ENCODE measurements at places on chromosomes 1 and 21. TPM values are rescaled to one million over a fixed set of nuclear protein-coding genes. Genes with fewer than 3 reads are reported as not detected.
A peak's percentile ranks its signal among the peaks of the same experiment; 100 is the strongest.

The C1orf115 gene
- total RNA-seq: 6.7 TPM

- peak; percentile 68 for DNase-seq
- no peaks in the 10 kb centered on the region for H3K36me3 ChIP-seq
- peaks cover 11% of the 10 kb centered on the region for H3K4me1 ChIP-seq
Observed at GRCh38 chr1:6743189-6744101, 41.8 kb upstream of the CAMTA1 start.

The GPR25 gene
- total RNA-seq: not detected

The TRAF3IP3 gene
- total RNA-seq: 0.35 TPM

DNA sequence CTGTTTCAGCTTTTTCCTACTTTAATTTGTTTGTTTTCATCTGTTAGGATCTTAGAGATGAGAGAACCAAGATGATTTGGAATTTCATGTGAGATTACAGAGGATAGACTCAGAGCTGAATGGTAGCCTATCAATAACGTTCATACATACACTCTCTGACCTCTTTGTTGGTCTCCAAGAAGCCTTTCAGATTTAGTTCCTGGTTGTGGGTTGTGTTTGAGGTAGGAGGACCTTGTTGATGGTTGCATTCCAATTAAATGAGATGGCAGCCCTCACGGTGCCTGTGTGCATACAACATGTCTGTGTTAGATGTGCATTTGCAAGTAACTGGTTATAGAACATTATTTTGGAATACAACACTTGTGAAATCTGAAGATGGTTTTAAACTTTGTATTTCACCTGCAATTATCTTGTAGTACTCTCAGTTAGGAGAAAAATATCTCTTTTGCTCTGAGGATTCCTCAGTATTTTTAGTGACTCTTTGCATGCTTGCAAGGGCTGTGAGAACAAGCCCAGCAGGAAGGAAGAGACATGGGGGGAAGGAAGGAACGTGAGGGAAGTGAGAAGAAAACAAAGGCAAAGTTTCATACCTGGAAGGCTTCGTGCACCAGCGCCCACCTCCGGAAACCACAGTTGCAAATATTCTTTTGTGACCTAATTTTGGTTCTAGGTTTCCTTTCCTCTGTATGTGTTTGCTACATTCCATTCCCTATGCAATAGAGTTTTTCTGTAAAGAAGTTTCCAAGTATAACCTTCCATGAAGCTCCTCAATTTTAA is 291.8 kb downstream of the DISC1 start:
- H3K36me3 ChIP-seq: no peaks in the 10 kb centered on the region
- H3K27me3 ChIP-seq: no peaks in the 10 kb centered on the region
- DNase-seq: no peak
- H3K27ac ChIP-seq: no peak overlapping the region

GRCh38 chr1:213094446-213094845 is 43.4 kb downstream of the RPS6KC1 start:
- H3K4me1 ChIP-seq: no peaks in the 10 kb centered on the region
- H3K4me3 ChIP-seq: no peak overlapping the region
- H3K36me3 ChIP-seq: no peaks in the 10 kb centered on the region
- DNase-seq: no peak

- no peaks in the 10 kb centered on the region for H3K4me1 ChIP-seq
- no peak overlapping the region for H3K27ac ChIP-seq
- no peaks in the 10 kb centered on the region for H3K27me3 ChIP-seq
- H3K4me3 ChIP-seq: no peak overlapping the region
- DNase-seq: no peak
Observed at GRCh38 chr1:69038379-69038778, 529.3 kb upstream of the LRRC7 start.

GRCh38 chr1:166141969-166142368 is 24.8 kb downstream of the FAM78B start:
- no peak overlapping the region for H3K4me3 ChIP-seq
- no peak overlapping the region for H3K27ac ChIP-seq
- no peaks in the 10 kb centered on the region for H3K27me3 ChIP-seq
- H3K4me1 ChIP-seq: no peaks in the 10 kb centered on the region
- no peaks in the 10 kb centered on the region for H3K36me3 ChIP-seq

The NPPA gene
- 4.2 TPM for total RNA-seq

DNA sequence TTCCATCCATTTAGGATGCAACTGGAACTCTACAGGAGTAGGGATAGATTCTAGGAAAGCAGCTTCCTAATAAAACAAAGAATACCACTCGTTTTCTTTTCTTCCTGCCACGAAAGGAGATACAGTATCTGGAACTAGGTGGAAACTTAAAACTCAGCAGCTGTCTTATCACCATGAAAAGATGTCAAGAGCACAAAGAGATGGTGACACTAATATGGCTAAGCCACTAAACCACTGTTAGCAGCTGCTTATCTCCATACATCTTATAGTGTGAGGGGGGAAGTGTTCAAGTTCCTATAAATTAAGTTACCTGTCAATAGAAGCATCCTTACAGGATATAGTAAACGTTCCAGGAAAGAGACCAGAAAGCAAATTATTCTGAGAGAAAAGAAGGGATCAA is 162.5 kb downstream of the TYW3 start:
- H3K27ac ChIP-seq: no peak overlapping the region
- H3K4me3 ChIP-seq: no peak overlapping the region
- H3K4me1 ChIP-seq: no peaks in the 10 kb centered on the region
- no peaks in the 10 kb centered on the region for H3K36me3 ChIP-seq
- H3K27me3 ChIP-seq: no peaks in the 10 kb centered on the region
- no peak for DNase-seq

The SLC25A34 gene
- 16.5 TPM for total RNA-seq

The CCDC185 gene
- total RNA-seq: not detected

DNA sequence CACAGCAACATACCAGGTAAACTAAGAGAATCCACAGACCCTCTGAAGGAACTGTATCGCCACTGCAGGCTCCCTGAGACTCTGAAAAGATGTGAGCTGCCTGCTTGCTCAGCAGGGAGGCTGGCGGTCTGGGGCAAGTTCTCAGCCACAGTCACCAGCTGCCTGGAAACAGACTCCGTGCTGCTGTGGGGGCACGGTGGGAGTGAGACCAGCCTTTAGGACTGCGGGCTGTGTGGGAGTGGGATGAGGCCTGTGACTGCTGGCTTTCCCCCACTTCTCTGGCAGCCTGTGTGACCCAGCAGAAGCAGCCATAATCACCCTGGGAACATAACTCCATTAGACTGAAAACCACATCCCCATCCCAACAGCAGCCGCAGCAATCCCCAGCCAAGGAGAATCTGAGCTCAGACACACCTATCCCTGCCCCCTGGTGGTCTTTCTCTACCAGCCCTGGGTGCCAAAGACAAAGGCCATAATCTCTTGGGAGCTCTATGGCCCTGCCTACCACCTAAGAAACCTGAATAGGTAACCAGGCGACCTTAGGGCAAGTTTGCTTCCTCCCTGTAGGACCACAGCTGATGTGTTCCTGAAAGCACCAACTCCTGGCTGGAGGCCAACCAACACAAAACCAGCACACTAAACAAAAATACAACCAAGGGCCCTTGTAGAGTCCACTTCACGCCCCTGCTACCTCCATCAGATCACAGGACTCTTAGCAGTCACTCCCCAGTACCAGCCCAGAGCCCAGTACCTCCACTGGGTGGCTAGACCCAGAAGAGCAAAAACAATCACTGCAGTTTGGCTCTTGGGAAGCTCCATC is 151.5 kb downstream of the SMYD3 start:
- no peak overlapping the region for H3K4me3 ChIP-seq
- no peaks in the 10 kb centered on the region for H3K4me1 ChIP-seq
- DNase-seq: no peak
- no peaks in the 10 kb centered on the region for H3K36me3 ChIP-seq
- no peaks in the 10 kb centered on the region for H3K27me3 ChIP-seq

The HOOK1 gene
- total RNA-seq: not detected

The BRDT gene
- total RNA-seq: not detected

The ORC1 gene
- total RNA-seq: 0.55 TPM

The IVNS1ABP gene
- 18.3 TPM for total RNA-seq

GRCh38 chr1:24939675-24940193 is 9.7 kb upstream of the RUNX3 start:
- no peaks in the 10 kb centered on the region for H3K4me1 ChIP-seq
- DNase-seq: no peak
- H3K27me3 ChIP-seq: peaks cover 8% of the 10 kb centered on the region
- no peak overlapping the region for H3K27ac ChIP-seq

DNA sequence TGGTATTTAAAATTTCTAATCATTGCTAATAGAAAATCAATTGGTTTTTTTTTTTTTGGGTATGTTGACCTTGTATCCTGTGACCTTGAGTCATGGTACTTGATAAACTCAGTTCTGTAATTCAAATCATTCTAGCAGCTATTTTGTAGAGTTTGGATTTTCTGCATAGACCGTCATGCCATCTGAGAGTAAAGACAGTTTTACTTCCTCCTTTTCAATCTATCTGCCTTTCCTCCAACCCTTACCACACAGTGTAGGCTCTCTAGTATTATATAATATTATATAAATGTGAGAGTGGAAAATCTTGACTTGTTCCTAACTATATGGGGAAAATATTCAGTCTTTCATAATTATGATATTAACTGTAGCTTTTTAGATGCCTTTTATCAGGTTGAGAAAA is 7.0 kb downstream of the TDRD5 start:
- no peaks in the 10 kb centered on the region for H3K27me3 ChIP-seq
- no peaks in the 10 kb centered on the region for H3K36me3 ChIP-seq
- no peak overlapping the region for H3K27ac ChIP-seq
- DNase-seq: no peak
- H3K4me3 ChIP-seq: no peak overlapping the region
- no peaks in the 10 kb centered on the region for H3K4me1 ChIP-seq

The APCS gene
- total RNA-seq: 4.1 TPM

The CHIA gene
- not detected for total RNA-seq

DNA sequence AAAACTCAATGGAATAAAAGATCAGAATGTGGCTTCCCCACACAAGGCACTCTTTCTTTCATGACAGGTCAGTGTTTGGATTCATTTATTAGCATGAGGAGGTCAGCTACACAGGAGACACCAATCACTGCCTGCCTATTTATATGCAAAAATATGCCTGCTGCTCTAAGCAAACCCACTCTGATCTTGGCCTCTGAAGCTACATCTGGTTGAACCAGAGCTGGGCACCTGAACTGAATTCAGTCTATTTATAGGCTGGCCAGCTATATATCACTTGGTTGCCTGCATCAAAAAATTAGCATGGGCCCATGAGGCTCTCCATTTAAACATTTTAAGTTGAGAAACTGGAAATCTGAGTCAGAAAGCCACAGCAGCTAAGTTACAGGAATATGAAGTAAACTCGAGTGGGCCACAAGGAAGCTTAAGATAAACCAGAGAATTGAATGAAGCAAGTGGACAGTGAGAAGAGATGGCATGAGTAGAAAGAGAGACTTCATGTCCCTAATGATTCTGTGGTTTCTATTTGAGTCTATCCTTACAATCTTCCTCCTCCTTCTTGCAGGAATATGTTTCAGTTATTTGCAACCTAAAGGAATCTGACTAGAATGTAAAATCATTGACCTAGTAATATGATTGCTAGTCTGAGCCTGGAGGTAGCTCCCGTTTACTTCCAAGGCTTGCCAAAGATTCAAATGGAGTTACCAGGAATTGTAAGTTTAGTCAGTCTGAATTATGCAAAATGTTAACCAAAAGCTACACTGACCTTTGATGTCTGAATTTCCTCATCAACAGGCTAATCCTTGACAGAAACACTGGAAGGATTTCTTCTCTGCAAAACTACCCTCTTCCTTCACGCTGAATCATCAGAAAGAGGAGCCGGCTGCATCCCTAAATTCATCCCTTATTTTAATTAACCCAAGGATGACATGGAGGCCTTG is 17.7 kb downstream of the DDAH1 start:
- no peak for DNase-seq
- no peaks in the 10 kb centered on the region for H3K36me3 ChIP-seq
- H3K27ac ChIP-seq: peak overlapping the region; percentile 59
- H3K4me3 ChIP-seq: no peak overlapping the region

The MEGF6 gene
- 4.4 TPM for total RNA-seq

DNA sequence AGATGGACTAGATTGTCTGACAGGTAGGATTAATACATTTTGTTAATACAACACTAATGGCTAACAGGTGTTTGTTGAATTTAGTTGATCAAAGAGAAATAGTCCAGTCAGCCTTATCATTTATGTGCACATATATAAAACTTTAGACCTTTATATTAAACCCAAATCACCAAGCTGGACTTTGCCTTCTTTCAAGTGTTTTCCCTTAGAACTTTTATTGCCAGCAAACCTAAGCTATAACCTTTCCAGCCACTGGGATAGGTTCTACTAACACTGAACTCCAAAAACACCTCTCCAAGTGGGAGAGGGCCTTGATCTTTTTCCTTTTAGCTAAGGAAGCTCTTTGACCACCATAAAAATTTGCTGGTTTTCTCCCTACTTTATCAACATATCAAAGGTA is 345.9 kb downstream of the PDE4B start:
- no peaks in the 10 kb centered on the region for H3K4me1 ChIP-seq
- DNase-seq: no peak
- H3K27me3 ChIP-seq: no peaks in the 10 kb centered on the region
- no peaks in the 10 kb centered on the region for H3K36me3 ChIP-seq

The EFHD2 gene
- 7.0 TPM for total RNA-seq

DNA sequence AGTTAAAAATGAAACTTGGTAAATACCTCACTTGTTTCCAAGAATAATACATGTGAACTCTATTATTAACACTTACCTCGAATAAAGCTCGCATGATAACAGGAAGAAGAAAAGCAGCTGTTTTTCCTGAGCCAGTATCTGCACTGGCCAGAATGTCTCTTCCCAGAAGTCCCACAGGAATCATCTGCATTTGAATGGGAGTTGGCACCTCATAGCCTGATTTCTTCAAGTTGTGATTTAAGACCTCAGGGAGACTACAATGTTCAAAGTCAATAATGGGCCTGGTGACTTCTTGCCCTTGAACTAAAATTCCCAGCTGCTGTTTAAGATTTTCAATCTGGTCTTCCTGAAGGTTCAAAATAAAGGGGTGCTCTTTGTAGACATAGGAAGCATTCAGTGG is 3.8 kb downstream of the DDX59 start:
- no peak overlapping the region for H3K4me3 ChIP-seq
- peaks cover 16% of the 10 kb centered on the region for H3K4me1 ChIP-seq
- no peak overlapping the region for H3K27ac ChIP-seq
- H3K36me3 ChIP-seq: no peaks in the 10 kb centered on the region
- H3K27me3 ChIP-seq: no peaks in the 10 kb centered on the region
- DNase-seq: no peak

The LENEP gene
- total RNA-seq: not detected

- peak; percentile 21 for DNase-seq
- peak overlapping the region; percentile 78 for H3K4me3 ChIP-seq
- H3K27me3 ChIP-seq: no peaks in the 10 kb centered on the region
- no peaks in the 10 kb centered on the region for H3K4me1 ChIP-seq
- H3K36me3 ChIP-seq: no peaks in the 10 kb centered on the region
- peak overlapping the region; percentile 93 for H3K27ac ChIP-seq
Observed at GRCh38 chr1:167455786-167456446, 62.4 kb downstream of the CD247 start.

GRCh38 chr1:17440074-17440826 is 773 bp upstream of the RCC2 start:
- H3K4me1 ChIP-seq: peaks cover 24% of the 10 kb centered on the region
- no peaks in the 10 kb centered on the region for H3K36me3 ChIP-seq
- H3K27ac ChIP-seq: peak overlapping the region; percentile 81
- DNase-seq: no peak

DNA sequence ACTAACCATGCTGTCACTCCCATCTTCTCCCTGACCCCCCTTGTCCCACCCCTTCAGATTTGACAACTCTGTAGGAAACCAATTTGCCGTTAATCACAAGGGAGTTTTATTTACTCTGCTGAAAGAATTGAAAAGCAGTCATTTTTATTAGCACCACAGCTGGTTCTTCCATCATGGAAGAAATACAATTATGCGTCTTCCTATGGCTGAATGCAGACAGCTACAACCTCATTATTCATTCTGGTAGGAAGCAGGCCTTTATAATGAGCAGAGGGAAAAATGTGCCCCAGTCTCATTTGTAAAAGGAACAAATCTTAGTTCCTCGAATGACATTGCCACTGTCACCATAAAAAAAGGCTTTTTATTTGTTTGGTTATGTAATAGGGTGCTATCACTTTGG is 35.2 kb downstream of the JUN start:
- no peaks in the 10 kb centered on the region for H3K27me3 ChIP-seq
- H3K4me3 ChIP-seq: no peak overlapping the region
- no peaks in the 10 kb centered on the region for H3K36me3 ChIP-seq
- no peaks in the 10 kb centered on the region for H3K4me1 ChIP-seq

Data from gastrocnemius medialis (tissue), 4 donors.